ENCODE measurements at places on chromosomes 2 and 18. TPM values are rescaled to one million over a fixed set of nuclear protein-coding genes. Genes with fewer than 3 reads are reported as not detected.

DNA sequence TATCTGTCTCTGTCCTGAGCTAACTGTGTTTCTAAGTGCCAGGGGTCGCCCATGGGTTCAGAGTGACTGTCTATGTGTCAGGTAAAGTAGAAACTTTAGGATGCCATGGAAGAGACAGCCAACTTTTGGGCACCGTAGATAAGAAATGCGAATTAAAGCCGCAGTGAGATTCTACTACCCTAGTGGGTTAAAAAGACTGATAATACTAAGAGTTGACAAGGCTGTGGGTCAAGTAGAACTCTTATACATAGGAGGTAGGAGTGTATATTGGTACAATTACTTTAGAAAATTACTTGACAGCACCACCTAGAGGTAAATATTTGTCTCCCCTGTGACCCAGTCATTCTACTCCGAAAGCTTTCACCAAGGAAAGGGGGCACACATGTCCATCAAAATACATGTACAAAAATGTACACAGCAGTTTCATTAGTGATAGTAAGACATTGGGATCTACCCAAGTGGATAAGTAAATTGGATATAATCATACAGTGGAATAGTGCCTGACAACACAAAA is 371.3 kb downstream of the SLC4A3 start:
- no peak for DNase-seq
- no peaks in the 10 kb centered on the region for H3K4me1 ChIP-seq
- no peaks in the 10 kb centered on the region for H3K36me3 ChIP-seq
- H3K4me3 ChIP-seq: no peak overlapping the region

- no peaks in the 10 kb centered on the region for H3K36me3 ChIP-seq
- DNase-seq: no peak
- no peaks in the 10 kb centered on the region for H3K4me1 ChIP-seq
- peaks cover 24% of the 10 kb centered on the region for H3K27me3 ChIP-seq
- no peak overlapping the region for H3K27ac ChIP-seq
- no peak overlapping the region for H3K4me3 ChIP-seq
Observed at GRCh38 chr18:78965917-78966792, 13.5 kb upstream of the SALL3 start.

DNA sequence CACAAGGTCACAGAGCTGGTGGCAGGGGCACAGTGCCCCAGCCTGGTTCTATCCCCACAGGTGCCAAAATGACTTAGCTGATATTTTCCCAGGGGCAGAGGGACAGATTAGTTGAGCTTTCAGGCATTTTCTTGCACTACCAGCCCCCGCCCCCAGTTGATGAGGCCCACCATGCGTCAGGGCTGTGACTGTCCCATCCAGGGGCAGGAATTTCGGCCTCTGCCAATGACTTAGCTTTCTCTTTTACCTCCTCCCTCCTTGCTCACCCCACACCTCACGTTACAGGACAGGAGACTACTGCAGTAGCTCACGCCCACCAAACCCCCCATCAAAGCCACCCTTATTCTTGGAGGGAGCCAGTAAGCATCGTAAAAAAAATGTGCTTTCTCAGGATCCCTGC is 31.5 kb downstream of the MRO start:
- no peak overlapping the region for H3K27ac ChIP-seq
- H3K27me3 ChIP-seq: no peaks in the 10 kb centered on the region
- no peak overlapping the region for H3K4me3 ChIP-seq
- no peaks in the 10 kb centered on the region for H3K4me1 ChIP-seq
- no peaks in the 10 kb centered on the region for H3K36me3 ChIP-seq

DNA sequence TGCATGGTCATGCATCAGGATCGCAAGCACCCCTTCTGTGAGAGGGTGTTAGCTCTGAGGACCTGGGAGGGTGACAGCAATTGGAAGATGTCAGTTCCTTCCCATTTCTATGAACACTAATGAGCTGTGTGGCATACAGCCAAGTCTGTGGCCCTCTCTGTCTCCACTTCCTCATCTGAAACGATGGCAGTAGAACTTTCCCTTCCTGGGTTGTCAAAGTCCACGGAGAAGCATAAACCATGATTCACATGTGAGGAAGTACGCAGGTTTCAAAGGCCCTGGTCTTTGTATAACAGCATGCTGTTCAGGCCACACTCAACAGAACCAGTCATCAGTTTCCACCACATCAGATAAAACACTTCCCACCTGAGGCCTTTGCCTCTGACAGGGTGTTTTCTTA is 167.4 kb upstream of the RAB6C start:
- H3K36me3 ChIP-seq: no peaks in the 10 kb centered on the region
- H3K27ac ChIP-seq: no peak overlapping the region
- no peak for DNase-seq
- H3K4me1 ChIP-seq: no peaks in the 10 kb centered on the region
- no peaks in the 10 kb centered on the region for H3K27me3 ChIP-seq
- H3K4me3 ChIP-seq: no peak overlapping the region

DNA sequence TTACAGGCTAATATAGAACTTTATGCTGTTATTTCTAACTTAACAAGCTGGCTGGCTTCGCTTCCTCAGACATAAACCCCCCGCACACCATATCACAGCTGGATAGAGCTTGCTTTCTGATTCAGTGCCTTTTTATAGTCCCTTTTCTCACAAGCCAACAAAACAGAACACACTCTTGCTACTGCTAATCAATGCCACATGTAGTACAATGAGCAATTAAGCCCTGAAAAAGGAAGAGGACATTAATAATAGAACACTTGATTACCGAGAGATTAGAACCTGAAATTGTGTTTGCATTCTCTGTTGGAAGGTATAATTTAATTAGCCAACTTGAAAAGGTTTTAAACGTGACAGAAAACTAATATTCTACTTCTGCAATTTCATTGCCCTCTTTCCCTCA is 267.7 kb upstream of the CYRIA start:
- H3K4me3 ChIP-seq: no peak overlapping the region
- H3K27ac ChIP-seq: no peak overlapping the region
- H3K4me1 ChIP-seq: no peaks in the 10 kb centered on the region
- no peak for DNase-seq

- H3K36me3 ChIP-seq: no peaks in the 10 kb centered on the region
- no peak for DNase-seq
- H3K27ac ChIP-seq: no peak overlapping the region
- no peak overlapping the region for H3K4me3 ChIP-seq
- H3K27me3 ChIP-seq: peaks cover 24% of the 10 kb centered on the region
Observed at GRCh38 chr2:25707927-25708590, 34.7 kb upstream of the DTNB start.

- peaks cover 5% of the 10 kb centered on the region for H3K4me1 ChIP-seq
- no peaks in the 10 kb centered on the region for H3K36me3 ChIP-seq
Observed at GRCh38 chr2:205768815-205769494, 86.7 kb downstream of the NRP2 start.

CDH20 gene
- total RNA-seq: 0.15 TPM
